ENCODE measurements at places on chromosomes 2 and 18. TPM values are rescaled to one million over a fixed set of nuclear protein-coding genes. Genes with fewer than 3 reads are reported as not detected.

DNA sequence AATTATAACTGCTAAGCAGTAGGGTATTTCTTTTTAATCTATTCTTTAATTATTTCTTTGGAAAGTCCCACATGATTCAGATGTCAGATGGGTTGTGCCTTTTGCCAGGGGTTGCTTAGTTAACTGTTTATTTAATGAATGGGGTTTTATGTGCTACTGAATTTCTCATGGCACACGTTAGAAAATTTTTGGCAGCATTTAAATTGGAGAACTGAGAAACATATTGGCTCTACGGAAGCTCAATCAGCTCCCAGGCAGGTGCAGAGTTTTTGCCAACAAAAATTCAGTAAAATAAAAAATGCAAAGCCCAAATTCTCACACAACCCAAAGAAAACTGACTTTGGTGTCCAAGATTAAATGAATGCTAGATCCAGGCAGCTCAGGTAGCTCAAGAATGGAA, 467.2 kb downstream of the NRXN1 start:
- no peak overlapping the region for H3K4me3 ChIP-seq
- H3K27me3 ChIP-seq = no peaks in the 10 kb centered on the region
- DNase-seq = no peak
- no peaks in the 10 kb centered on the region for H3K36me3 ChIP-seq

GRCh38 chr2:188293601-188294351, 2.1 kb downstream of the GULP1 start:
- H3K36me3 ChIP-seq = no peaks in the 10 kb centered on the region
- no peaks in the 10 kb centered on the region for H3K4me1 ChIP-seq
- H3K27me3 ChIP-seq = no peaks in the 10 kb centered on the region
- DNase-seq = peak; percentile 66

DNA sequence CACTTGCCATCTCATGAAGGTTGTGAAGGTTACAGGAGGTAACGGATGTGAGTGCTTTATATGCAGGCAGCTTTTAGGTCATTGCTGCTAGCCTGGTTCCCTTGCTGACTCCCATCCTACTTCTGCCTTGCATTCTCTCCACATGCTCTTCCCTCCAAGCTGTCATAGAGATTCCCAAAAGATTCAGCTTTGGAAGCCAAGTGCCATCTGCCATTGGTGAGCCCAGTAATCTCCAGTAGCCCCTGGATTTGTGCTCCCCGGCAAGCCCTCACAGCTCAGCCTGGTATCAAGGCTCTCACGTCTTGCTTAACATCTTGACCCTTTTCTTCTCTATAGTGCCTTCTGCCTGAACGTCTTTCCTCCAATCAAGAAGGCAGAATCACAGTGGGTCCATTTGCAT, 61.6 kb downstream of the MYT1L start:
- H3K27ac ChIP-seq = no peak overlapping the region
- no peak for DNase-seq
- H3K4me1 ChIP-seq = no peaks in the 10 kb centered on the region

DNA sequence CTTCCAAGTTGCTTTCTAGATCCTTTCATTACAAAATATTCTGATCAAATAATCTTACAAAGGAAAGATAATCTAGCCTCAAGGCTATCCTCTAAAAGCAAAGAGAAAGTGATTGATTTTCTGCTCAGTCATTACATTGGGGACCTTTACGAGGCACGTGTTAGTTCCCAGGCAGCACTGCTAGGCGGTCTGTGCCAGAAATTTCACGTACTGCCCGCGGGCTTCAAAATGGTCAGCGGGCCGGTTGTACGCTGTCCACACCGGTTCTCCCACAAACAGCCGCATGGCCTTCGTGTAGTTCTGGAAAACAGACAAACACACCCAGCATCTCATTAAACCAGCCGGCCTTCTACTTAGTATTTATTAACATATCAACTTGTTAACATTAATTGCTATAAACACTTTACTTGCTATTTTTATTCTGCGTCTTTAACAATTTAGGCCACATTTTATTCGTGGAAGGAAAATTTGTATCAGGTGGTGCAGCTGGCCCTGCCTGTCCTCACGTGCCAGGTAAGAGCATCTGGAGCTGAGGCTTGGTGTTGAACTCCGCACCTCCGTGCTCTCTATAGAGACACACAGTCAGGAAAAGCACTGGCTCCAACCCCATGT, 20.4 kb downstream of the ADI1 start:
- H3K4me1 ChIP-seq = no peaks in the 10 kb centered on the region
- no peak for DNase-seq
- H3K27me3 ChIP-seq = no peaks in the 10 kb centered on the region
- H3K27ac ChIP-seq = no peak overlapping the region
- H3K4me3 ChIP-seq = no peak overlapping the region
- H3K36me3 ChIP-seq = no peaks in the 10 kb centered on the region

DNA sequence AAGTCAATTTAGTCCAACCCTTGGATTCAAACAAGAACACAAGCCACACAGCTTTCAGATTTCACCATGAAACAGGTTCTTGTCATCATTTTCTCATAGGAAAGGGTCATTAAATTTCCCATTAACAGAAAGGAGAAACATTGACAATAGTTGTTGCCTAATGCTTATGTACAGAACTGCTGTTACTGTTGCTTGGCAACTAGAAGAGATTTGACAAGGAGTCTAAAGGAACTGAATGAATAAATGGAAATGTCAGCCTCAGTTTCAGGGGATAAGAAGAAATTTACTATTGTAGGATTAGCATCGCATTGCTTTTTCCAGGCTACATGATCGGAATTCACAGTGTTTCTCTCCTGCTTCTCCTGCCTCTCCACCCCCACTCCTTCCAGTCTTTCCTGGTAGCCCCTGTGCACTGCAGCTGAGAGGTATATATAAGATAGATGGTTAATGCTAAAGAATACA, 90.3 kb downstream of the SPATS2L start:
- DNase-seq = no peak
- H3K36me3 ChIP-seq = no peaks in the 10 kb centered on the region
- H3K27me3 ChIP-seq = no peaks in the 10 kb centered on the region
- no peak overlapping the region for H3K27ac ChIP-seq

- no peaks in the 10 kb centered on the region for H3K36me3 ChIP-seq
- peak overlapping the region; percentile 66 for H3K27ac ChIP-seq
- peak overlapping the region; percentile 18 for H3K4me3 ChIP-seq
- H3K4me1 ChIP-seq = no peaks in the 10 kb centered on the region
- no peak for DNase-seq
Measured at GRCh38 chr2:221103930-221104329, 468.2 kb downstream of the EPHA4 start.

DNA sequence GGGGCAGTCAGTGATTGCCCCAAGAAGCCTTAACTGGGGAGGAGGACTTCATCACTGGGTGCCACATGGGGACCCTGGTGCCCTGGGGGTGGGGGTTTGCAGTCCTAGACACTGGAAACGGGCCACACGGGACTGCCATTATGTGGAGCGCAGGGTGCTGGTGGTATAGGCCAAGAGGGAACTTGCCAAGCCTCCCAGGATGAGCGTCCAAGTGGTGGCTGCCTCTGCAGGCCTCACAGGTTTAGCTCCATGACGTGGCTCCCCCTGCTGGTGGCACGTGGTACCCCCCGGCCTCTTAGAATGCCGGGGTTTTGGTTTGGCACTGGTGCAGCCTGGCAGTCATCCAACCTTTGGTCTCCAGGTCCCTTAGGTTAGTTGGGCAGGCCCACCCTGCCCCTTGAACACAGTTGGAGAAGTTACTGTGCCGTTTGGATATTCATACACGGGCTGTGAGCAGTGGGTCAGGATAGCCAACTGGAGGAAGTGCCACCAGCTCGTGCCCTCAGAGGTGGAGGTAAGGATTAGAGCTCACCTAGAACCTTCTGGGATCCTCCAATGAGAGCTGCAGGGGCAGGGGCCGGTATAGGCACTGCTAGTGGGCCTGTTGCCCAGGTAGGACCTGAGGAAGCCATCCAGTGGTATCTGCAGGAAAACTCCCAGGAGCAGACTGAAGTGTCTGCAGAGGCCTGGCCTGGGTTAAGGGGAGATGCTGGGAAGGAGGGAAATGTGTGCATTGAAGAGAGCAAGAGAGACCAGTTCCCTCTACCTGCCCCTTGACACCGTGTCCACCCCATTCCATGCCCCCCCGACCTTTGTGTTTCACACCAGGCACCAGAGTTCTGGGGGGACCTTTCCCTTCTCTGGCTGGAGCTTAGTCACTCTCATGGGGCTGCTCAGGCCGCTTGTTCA, 5.7 kb downstream of the PTMA start:
- H3K36me3 ChIP-seq = no peaks in the 10 kb centered on the region
- peak; percentile 92 for DNase-seq
- no peaks in the 10 kb centered on the region for H3K27me3 ChIP-seq
- no peak overlapping the region for H3K4me3 ChIP-seq
- peaks cover 13% of the 10 kb centered on the region for H3K4me1 ChIP-seq

- no peak overlapping the region for H3K4me3 ChIP-seq
- H3K27me3 ChIP-seq = no peaks in the 10 kb centered on the region
- H3K36me3 ChIP-seq = no peaks in the 10 kb centered on the region
- no peak for DNase-seq
- no peaks in the 10 kb centered on the region for H3K4me1 ChIP-seq
- H3K27ac ChIP-seq = no peak overlapping the region
Measured at GRCh38 chr18:1916869-1917523, 654.3 kb downstream of the METTL4 start.

DNA sequence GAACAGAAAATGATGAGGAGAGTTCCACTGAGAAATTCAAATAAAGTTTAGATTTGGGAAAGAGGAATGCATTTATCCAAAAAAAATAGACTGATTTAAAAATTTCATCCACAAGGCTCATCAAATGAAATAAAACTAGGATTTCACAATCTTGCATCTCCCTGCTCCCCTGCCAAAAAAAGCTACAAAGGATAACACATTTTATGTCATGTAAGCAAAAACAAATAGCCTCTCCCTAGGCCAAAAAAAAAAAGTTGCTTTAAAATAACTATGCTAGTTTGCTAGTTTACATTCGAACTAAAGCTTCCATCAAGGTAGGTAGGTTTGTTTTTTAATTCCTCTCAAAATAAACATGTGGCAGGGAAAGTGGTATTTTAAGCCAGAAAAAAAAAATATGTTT, 465.5 kb upstream of the ID2 start:
- no peaks in the 10 kb centered on the region for H3K4me1 ChIP-seq
- H3K36me3 ChIP-seq = no peaks in the 10 kb centered on the region
- H3K27me3 ChIP-seq = no peaks in the 10 kb centered on the region
- no peak overlapping the region for H3K4me3 ChIP-seq
- H3K27ac ChIP-seq = no peak overlapping the region

DNA sequence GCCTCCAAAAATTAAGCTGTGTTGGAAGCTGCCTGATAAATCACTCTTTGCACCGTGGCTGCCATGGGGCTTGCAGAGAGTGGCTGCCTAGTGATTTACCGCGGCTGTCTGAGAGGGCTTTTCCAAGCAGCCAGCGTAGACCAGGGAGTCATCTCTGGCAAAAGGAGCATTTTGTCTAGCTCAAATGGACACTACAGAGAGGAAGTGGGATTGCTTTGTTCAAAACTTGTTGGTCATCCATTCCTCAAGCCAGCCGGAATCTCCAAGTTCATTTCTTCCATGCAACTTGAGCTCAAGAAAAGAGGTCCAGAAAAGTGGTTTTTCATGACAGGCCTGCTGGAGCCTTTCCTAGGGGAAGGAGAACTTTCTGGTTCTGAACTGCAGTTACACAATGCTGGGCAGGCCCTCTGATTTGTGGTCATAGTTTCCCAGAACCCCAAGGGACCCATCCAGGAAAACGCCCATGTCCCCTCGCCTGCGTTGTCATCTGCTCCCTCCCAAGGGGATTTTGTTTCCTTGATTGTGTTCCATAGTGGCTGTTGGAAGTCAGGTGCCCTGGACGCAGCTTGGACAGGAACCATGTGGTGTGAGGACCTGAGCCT, 108.1 kb downstream of the TRIB2 start:
- DNase-seq = no peak
- no peaks in the 10 kb centered on the region for H3K27me3 ChIP-seq

DNA sequence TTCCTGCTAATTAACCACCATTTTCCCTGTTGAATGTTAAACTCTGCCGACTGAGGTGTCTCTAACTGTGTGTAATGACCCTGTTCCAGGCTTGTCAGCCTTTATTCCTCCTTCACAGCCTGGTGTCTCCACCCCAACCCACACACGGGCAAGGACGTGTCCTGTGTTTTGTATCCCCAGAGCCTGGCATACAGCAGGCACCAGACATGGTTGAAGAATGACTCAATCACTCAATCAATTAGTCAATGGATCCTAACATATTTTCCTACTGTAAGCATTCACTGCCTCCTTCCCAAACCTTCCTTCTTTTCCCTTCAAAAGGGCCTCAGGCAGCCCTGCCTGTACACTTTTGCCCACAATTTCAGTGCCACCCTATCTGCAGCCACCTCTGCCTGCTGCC, 2.7 kb upstream of the TNS1 start:
- no peaks in the 10 kb centered on the region for H3K27me3 ChIP-seq
- H3K4me3 ChIP-seq = no peak overlapping the region
- peaks cover 3% of the 10 kb centered on the region for H3K4me1 ChIP-seq
- DNase-seq = no peak
- peak overlapping the region; percentile 93 for H3K27ac ChIP-seq

DNA sequence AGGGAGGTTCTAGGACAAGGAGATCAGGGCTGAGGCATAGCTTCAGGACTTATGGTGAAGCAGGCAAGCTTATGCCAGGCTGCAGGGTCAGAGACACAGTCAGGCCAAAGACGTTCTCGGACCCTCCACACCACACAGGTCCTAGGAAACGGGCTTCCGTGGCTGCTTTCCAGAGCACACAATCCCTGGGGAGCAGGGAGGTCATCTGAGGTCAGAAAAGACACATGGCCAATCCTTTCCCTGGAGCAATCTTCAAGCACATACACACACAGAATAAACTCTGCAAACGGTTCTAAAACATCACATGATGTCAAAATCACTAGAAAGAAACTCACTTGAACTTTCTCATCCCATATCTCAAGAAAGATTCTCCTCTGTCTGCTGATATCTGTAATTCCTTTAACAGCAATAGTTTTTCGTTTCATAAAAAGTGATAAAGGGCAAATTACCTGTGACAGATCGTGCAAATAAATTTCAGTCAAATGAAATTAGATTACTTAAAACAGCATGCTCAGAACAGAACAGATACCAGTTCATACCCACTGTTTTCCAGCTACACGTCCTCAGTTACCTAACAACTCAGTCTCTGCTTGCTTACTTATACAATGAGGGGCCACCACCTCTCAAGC, 63.9 kb downstream of the MBOAT2 start:
- no peaks in the 10 kb centered on the region for H3K4me1 ChIP-seq
- H3K36me3 ChIP-seq = no peaks in the 10 kb centered on the region
- no peak for DNase-seq
- no peak overlapping the region for H3K27ac ChIP-seq
- H3K4me3 ChIP-seq = no peak overlapping the region

The ERBB4 gene
- total RNA-seq = 18.4 TPM

The ITPRIPL1 gene
- total RNA-seq = 0.64 TPM

The TRPM8 gene
- not detected for total RNA-seq

The SERPINB8 gene
- 13.1 TPM for total RNA-seq

The SLC5A7 gene
- total RNA-seq = not detected

The LCT gene
- not detected for total RNA-seq

Data from breast epithelium (tissue), 4 donors.